ENCODE measurements at places on chromosomes 6 and 20.

DNA sequence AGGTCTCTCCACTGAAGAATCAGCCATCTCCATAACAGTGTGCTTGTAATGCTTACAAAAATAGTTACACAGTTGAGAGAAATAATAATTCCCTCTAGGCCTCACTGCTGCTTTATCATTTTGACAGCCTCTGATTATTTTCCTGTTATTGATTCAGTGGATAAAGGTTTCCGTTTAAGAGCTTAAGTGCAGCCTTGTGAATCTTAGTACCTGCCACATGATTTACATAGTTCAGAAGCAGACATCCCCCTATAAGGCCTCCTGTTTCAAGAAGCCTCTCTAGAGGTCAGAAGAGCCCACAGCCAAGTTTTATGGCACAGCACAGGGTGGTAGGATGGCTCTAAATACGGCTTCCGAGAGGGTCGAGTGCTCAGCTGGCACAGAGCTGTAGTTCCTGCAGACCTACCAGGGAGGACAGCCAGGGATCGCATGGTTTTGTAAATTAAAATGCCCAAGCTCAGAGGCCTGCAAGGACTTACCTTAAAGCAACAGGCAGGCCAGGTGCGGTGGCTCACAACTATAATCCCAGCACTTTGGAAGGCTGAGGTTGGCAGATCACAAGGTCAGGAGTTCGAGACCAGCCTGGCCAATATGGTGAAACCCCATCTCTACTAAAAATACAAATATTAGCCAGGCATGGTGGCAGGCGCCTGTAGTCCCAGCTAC, 17.6 kb upstream of the PYGB start:
- no peak for DNase-seq

DNA sequence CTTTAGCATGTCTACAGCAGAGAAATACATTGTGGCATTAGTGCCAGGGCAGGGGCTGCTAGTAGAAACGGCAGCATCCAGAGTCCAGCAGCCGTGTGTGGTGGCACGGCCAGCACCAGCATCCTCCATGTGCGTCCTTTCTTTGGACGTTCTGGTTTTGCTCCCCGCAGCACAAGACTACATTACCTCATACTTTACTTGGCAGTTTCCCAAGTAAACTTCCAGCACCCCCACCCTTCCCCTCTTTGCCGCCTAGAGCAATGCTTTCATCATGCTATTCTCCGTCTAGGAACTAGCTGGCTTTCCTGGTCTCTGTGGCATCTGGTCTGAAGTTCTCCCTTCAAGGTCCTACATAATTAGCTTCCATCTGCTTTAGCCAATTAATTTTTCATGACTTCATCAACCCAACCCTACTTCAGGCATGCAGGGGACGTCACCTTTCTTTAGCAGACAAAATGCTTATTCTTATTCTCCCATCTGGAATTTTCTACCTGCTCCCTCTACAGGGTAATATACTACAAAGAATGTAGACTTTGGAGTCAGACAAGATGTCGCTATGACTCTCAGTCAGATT, 67.6 kb downstream of the BLOC1S5 start:
- DNase-seq = no peak

DNA sequence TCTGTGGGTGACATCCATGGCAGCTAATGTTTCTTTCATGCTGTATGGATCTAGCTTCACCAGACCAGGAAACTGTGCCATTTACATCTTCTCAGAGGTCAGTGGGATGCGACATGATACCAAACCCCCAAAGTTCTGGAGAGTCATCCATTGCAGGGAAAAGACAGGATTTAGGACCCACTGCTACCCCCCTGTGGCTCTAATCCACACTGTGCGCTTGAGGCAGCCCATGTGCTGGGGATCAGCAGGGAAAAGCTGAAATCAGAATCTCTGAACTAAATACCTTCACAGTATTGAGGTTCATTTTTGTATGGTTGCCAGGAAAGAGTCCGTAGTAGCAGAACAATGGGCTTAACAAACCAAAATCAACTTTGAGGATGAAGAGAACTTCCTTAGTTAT, 164.4 kb downstream of the TMEM242 start:
- no peak for DNase-seq

- no peak for DNase-seq
Observed at GRCh38 chr6:118892355-118892991, 1.5 kb upstream of the ASF1A start.

GRCh38 chr6:133548423-133549159, 307.4 kb downstream of the EYA4 start:
- peak; percentile 57 for DNase-seq

GRCh38 chr20:50056951-50057713, 55.8 kb downstream of the UBE2V1 start:
- no peak for DNase-seq

- no peak for DNase-seq
Observed at GRCh38 chr6:12992770-12993169, 276.2 kb downstream of the PHACTR1 start.

GRCh38 chr6:39196673-39197091, 32.6 kb downstream of the KCNK5 start:
- DNase-seq = no peak

GRCh38 chr20:47352332-47353238, 3.9 kb downstream of the ZMYND8 start:
- DNase-seq = no peak

DNA sequence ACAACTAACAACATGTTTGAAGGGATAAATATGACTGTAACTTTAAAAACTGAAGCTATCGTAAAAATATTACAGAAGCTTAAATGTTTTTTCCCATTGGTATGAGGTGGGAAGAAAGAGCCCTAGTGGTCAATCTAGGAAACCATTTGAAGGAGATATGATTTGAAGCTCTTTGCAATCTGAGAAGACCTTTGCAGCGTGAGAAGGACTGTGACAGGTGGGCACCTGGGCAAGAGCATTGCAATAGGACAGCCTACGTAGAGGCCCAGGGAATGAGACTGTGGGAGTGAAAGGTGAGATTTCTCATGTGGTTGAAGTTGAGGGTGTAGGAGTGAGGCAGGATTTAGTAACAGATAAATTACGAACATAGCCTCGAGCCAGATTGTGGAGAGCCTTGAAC, 108.0 kb upstream of the PDE7B start:
- DNase-seq = no peak

DNA sequence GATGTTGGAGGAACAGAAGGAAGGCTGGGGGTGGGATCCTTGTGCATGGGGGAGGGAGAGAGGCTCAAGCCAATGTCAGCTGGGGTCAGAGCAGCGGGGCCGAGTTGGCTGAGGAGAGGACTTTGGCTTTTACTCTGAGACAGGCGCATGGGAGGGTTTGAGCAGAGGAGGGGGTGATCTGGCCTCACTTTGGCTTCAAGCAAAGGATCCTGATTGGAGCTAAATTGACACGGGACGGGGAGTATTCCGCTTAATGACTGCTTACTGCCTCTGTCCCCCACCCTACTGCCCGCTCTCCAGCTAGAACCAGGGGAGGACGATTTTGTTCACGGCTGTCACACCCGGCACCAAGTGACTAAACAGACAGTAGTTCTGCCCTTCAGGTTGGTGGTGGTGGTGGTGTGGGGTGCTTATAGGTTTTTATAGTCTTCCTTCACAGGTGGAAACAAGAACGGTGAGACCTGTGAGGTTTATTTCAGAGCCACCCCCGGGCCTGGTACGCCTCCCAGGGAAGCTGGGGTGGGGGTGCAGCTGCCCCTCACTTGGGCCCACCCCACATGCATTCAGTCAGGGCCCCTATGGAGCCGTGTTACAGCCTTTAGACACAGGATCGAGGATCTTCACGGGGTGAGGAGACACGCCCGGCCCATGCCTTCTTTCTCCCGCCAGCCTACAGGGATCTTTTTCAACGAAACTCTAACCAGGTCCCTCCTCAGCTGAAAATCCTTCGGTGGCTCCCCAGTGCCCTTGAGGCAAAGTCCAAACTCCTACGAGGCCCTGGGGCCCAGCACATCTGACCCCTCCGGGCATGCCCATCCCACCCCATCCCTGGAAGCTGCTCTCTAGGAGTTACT, 1.3 kb upstream of the SNAI1 start:
- no peak for DNase-seq

DNA sequence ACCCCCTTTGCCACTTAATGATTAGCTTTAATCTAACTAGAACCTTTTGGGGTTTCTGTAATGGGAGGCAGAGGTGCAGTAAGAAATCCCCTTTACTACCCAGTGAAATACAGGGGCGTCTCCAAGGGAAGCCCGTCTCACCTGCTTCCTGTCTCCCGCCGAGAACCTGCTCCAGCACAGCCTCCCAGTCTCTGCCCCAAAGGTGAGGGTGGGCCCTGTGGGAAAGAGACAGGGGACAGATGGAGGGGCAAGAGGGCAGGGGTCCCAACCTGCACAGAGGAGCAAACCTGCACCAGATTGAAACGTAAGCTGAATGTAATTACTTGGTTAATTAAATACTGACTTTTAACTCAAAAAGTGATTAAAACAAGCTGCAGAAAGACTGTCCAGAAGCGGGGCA, 474.2 kb upstream of the SULF2 start:
- no peak for DNase-seq

DNA sequence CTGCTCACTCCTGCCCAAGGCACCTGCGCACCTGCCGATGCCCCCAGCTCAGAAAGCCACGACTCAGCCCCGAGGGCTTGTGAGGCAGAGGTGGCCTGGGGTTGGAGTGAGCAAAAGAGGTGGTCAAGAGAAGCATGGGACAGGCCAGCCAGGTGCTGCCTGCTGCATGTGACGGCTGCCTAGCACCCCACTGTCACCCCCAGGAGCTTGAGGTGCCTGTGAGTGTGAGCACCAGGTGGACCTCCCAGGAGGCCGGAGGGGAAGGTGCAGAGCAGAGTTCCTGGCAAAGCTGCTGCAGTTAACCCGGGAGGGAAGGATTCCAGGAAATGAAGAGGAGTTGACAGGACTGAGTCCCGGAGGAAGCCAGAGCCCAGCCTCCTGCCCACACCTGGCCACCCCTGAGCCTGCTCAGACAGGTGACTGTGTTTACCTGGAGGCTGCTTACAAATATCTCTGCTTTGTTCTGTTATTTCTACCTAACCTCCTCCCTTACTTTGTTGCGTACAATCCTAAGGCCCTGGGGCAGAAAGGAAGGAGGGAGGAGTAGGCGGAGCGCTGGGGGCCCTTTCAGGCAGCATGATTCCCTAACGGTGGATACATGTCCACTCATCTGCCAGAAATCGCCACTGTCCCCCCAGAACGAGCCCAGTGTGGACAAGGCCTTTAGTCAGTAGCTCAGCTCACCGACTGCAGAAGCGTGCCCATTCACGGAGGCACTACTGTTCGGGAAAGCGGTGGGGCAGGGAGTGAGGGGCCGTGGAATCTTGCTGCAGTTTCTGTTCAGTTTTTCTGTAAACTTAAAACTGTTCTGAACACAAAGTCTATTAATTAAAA, 87.5 kb upstream of the MPC1 start:
- DNase-seq = no peak

DNA sequence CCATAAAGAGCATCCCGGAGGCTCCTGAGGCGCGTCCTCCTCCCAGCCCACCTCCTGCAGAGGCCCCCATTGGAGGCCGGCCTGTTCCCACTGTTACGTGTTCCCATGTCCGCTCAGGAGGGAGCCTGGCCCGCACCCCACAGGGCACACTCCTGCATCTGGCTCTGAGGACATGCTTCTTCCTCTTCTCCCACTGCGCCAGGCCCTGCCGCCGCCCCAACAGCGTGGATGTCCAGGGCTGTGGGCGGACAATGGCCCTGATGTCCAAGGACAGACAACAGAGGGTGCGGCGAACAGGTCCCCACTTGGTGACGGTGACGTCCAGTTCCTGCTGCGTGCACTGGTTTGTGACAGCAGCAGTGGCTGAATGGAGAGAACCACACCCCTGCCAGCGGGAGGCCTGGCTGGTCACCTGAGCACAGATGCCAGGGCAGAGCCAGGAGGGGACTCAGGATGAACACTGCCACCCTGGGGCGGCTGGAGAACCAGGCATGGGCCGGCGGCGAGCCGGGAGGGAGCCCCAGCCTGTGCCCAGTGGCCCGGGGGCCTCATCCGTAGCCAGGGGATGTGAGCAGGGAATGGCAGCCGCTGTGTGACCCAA, 26.6 kb downstream of the FRMD1 start:
- DNase-seq = no peak

- DNase-seq = no peak
Observed at GRCh38 chr6:29884261-29884660, 56.6 kb downstream of the HLA-G start.

GRCh38 chr20:57439432-57439831, 48.2 kb downstream of the RBM38 start:
- DNase-seq = no peak

GRCh38 chr6:139627091-139627490, 252.6 kb upstream of the CITED2 start:
- no peak for DNase-seq

GRCh38 chr6:31579546-31580437, 2.4 kb downstream of the LTB start:
- DNase-seq = no peak

DNA sequence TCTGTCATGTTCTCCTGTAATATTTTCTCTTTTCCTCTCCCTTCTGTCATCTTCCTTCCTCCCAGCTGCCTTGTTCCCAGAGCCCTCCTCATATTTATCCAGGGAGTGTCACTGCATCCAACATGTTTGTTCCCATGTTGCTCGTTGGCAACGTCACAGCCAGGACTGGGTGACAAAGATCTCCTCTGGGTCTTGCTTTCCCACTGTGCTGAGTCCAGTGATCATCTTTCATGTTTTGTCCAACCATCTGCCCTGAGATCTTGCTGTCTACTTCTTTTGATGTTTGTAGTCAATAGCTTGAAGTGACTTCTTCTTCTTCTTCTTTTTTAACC, 26.6 kb downstream of the FARS2 start:
- no peak for DNase-seq

All from GM03348 (cell line).